ENCODE measurements at places on chromosomes 3 and 15.
A peak's percentile ranks its signal among the peaks of the same experiment; 100 is the strongest.

DNA sequence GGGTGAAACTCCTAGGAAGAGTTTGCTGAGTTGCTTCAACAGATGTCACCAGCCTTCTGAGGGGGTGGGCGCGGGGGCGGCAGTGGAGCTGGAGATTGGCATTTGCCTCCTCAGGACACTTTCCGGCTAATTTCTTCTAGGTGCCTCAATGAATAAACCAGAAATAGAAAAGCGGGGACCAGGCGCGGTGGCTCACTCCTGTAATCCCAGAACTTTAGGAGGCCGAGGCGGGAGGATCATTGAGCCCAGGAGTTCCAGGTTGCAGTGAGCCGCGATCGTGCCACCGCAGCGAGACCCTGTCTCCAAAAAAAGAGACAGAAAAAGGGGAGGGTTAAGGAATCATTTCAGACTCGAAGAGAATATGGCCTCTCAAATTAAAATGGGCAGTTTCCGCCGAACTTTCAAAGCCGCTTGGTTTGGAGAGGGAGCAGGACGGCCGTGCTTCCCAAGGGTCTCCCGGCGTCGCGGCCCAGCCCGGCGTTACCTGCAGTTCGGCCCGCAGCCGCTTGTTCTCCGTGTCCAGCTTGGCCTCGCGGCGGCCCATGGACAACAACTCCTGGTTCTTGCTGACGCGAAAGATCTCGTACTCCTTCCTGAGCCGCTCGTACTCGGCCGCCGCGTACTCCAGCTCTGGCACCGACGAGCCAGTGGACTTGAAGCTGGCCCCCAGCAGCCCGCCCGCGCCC, 587 bp downstream of the NPHP3 start:
- DNase-seq, result peak; percentile 75

- DNase-seq, result no peak
Measured at GRCh38 chr3:190169877-190170276, 49.2 kb upstream of the P3H2 start.

DNA sequence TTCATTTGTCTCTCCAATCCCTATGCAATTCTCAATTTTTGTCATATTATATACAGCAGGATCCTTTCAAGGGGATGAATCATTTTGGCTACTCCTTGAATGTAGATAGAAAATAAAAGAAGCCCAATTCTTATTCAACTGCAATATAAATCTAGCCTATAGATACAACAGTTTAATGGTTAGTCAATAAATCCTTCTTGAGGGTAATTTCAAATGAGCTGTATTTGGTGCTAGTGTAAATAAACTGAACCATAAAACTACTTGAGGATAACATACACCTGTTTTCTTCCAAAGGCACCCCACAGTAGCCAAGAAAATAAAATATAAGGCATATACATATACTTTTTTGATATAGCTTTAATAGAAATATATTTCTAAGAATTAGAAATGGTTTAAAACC, 830.3 kb downstream of the ROBO1 start:
- no peak for DNase-seq

DNA sequence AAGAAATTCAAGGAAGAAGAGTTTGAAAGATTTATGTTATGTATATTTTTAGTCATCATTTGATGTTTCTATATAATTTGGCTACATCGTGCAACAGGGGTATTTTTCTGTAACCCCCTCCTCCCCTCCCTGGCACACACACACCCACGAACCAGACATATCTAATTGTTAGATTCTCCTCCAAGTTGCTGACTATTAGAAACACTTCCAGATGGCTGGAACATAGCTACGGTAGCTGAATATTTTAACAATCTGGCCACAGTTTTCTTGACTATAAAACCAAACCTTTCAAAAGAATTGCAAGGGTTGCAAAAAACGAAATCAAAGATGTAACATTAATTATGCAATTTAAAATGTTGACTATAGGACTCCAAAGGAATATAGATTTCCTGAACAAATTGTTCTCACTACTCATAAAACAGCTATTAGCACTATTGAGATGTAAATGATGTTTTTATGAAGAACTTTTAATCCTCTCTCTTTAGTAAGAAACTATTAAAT, 154.4 kb downstream of the CHL1 start:
- DNase-seq, result no peak

GRCh38 chr15:25509703-25510102, 70.9 kb upstream of the UBE3A start:
- DNase-seq, result no peak

DNA sequence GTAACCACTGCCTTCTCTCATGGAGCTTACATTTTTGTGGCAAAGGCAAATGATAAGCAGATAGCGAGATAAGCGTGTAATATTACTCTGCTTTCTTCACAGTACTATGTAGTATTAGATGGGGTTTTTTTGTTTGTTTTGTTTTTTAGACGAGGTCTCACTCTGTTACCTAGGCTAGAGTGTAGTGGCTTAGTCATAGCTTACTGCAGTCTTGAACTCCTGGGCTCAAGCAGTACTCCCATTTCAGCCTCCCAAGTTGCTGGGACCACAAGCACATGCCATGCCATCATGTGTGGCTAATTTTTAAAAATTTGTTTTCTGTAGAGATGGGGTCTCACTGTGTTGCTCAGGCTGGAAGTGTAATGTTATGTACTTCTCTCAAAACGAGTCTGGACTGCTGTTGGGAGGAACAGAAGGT, 22.9 kb downstream of the MBNL1 start:
- no peak for DNase-seq

- DNase-seq, result no peak
Measured at GRCh38 chr3:130533247-130533646, 16.3 kb downstream of the COL6A6 start.

All from RKO (cell line).